ENCODE measurements at places on chromosomes 4 and X.

GRCh38 chr4:80539190-80539589 lies 203.7 kb downstream of the CFAP299 start:
- DNase-seq: no peak

DNA sequence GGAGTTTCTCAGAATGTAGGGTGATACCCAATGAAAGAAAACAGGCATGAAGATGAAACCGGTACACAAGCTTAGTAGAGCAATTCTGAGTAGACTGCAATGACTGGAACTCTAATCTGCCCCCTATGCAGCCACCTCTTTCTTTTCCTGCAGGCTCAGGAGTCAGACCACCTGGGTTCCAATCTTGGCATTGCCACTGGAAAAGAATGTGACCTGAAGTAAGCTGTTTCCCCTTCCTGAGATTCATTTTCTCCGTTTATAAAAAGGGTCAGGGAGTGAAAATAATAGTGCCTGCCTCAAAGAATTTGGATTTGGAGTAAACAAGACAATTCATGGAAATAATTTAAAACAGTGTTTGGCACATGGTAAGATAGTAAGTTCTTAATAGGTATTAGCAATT lies 1464.0 kb downstream of the PCDH7 start:
- DNase-seq: no peak

DNA sequence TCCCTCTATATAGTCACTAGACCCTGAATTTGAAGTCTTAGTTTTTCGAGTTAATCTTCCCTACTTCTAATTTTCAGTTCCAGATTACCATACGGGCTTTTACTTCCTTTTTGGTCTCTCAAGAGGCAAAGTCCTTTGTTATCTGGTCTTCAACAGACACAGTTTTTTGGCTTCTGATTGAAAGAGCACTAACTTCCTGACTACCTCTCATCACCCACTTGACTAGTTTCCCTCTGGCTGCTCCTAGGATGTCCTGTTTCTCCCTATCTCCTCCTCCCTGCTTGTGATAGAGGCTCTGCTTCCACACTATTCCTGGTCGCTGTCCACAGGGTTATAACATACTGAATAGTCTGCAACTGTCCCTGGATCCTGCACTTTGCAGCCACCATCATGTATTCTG lies 16.7 kb upstream of the WDR44 start:
- no peak for DNase-seq

- DNase-seq: no peak
Observed at GRCh38 chrX:69146739-69147138, 18.5 kb downstream of the PJA1 start.

- DNase-seq: no peak
Observed at GRCh38 chr4:52994567-52994966, 132.4 kb downstream of the RASL11B start.

DNA sequence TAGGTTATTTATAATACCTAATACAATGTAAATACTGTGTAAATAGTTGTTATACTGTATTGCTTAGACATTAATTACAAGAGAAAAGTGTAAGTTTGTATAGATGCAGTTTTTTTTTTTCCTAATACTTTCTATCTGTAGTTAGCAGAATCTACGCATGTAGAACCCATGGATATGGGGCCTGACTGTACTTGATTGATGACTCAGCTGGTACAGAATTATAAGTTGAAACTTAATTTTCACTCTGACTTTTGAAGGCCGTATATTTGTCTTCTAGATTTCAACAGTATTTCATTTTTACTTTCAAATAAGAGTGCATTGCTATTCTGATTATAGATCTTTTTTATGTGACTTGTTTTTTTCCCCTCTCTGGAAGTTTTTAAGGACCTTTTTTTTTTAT lies 30.8 kb upstream of the NDUFC1 start:
- DNase-seq: no peak

GRCh38 chr4:52932591-52933470 lies 70.7 kb downstream of the RASL11B start:
- no peak for DNase-seq

GRCh38 chr4:157775971-157776370 lies 396.9 kb downstream of the GASK1B start:
- no peak for DNase-seq
